ENCODE measurements at places on chromosomes 2 and 18. TPM values are rescaled to one million over a fixed set of nuclear protein-coding genes. Genes with fewer than 3 reads are reported as not detected.

The STK25 gene
- total RNA-seq, result 95.0 TPM

The LRRTM4 gene
- not detected for total RNA-seq

The RAB27B gene
- total RNA-seq, result 0.22 TPM

The CYRIA gene
- total RNA-seq, result 1.2 TPM

The IL36A gene
- not detected for total RNA-seq

The SULT1C4 gene
- total RNA-seq, result not detected

The FLACC1 gene
- 2.5 TPM for total RNA-seq

The SALL3 gene
- not detected for total RNA-seq

The CAPG gene
- 22.3 TPM for total RNA-seq

The SKOR2 gene
- not detected for total RNA-seq

The DSG4 gene
- not detected for total RNA-seq

The DSC3 gene
- total RNA-seq, result not detected

The LINC00305 gene
- total RNA-seq, result not detected

The UPP2 gene
- total RNA-seq, result not detected

The RNU2-63P gene
- total RNA-seq, result 42.7 TPM

The LYPD6B gene
- total RNA-seq, result not detected

The SLC19A3 gene
- total RNA-seq, result not detected

The ASIC4 gene
- total RNA-seq, result not detected

The OSBPL1A gene
- total RNA-seq, result 1.3 TPM

The DLX1 gene
- total RNA-seq, result not detected

The SERPINB13 gene
- total RNA-seq, result not detected

The ZCCHC2 gene
- total RNA-seq, result 36.4 TPM

The LHCGR gene
- total RNA-seq, result not detected

The TMEFF2 gene
- not detected for total RNA-seq

The SERPINB12 gene
- not detected for total RNA-seq

The ABCA12 gene
- total RNA-seq, result not detected

The EGR4 gene
- 0.55 TPM for total RNA-seq

The PRKAG3 gene
- total RNA-seq, result not detected

The OR6B2 gene
- not detected for total RNA-seq

The ST6GAL2 gene
- not detected for total RNA-seq

The ABCB11 gene
- total RNA-seq, result not detected

The GKN2 gene
- total RNA-seq, result not detected

The CAVIN2 gene
- not detected for total RNA-seq

The SNORC gene
- total RNA-seq, result 2.5 TPM

The CHRNG gene
- total RNA-seq, result not detected

The XRCC5 gene
- total RNA-seq, result 643 TPM

The TUBB8B gene
- total RNA-seq, result not detected

The CFC1 gene
- total RNA-seq, result not detected

The IL36B gene
- not detected for total RNA-seq

The LIMS4 gene
- total RNA-seq, result 0.91 TPM

The POTEE gene
- 0.49 TPM for total RNA-seq

The WNT10A gene
- 1.5 TPM for total RNA-seq

The COLEC11 gene
- total RNA-seq, result 0.29 TPM

The PROC gene
- not detected for total RNA-seq

The CNGA3 gene
- not detected for total RNA-seq

The MAPK4 gene
- total RNA-seq, result not detected

The MC5R gene
- not detected for total RNA-seq

The OXER1 gene
- total RNA-seq, result not detected

The RGPD4 gene
- total RNA-seq, result 0.64 TPM

The FOXD4L1 gene
- total RNA-seq, result 0.18 TPM

The ZNF892 gene
- total RNA-seq, result 4.3 TPM

The CELF4 gene
- total RNA-seq, result not detected

The FBLN7 gene
- 2.2 TPM for total RNA-seq

The KYNU gene
- total RNA-seq, result 0.20 TPM

The KIAA2012 gene
- not detected for total RNA-seq

All from CD8-positive, alpha-beta memory T cell (primary cell).